T-helper 9 cell (primary cell): ENCODE measurements at places on chromosomes 1 and 21.
A peak's percentile ranks its signal among the peaks of the same experiment; 100 is the strongest.

DNA sequence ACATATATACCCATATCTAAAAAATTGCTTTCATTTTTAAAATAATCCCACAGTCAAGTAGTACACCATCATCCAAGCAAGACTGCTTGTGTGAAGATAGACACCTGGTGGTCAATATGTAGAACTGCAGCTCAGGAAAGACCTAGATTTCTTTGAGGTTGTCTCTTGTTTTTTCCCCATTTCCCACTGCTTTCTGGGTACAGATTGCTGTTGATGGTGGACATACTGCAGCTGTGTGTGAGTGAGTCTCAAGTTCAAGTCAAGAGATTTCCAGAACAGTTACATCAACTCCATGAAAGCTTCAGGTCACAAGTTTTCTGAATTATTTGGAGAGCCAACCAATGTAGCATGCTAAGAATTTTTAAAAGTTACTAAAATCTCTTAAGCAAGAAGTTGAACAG, 306.4 kb downstream of the DUSP10 start:
- DNase-seq: no peak

DNA sequence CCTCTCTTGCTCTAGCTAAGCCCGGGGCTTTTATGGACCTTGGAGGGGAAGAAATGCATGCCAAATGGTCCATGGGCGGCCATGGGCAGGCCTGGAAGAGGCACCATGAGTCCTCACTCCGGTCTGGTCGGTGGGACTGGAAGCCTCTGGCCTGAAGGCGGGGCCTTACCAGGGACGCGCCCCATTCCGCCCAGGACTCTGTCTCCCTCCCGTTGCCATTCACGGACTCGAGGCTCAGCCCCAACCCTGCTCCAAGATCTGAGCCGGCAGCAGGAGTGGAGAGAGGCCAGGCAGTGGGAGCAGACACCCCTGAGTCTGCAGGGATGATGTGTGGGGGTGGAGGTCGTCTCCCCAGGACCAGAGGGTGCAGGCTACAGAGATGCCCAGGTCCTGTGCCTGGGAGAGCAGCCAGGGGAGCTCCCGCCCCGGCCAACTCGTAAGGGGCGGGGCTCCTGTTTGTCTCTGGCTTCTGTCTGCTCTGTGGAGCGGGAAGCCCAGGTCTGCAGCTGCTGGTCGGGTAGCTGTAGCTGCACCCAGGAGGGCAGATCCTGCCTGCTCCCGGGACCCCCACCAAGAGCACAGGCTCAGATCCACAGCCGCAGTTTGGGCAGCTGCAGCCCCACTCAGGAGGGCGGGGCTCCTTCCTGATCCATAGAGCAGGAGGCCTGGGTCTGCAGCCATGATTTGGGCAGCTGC, 8.3 kb upstream of the KANK4 start:
- DNase-seq: no peak

- no peak for DNase-seq
Observed at GRCh38 chr21:25925064-25925800, 190.5 kb downstream of the GABPA start.

- DNase-seq: no peak
Observed at GRCh38 chr1:156961709-156962108, 41.3 kb downstream of the LRRC71 start.

DNA sequence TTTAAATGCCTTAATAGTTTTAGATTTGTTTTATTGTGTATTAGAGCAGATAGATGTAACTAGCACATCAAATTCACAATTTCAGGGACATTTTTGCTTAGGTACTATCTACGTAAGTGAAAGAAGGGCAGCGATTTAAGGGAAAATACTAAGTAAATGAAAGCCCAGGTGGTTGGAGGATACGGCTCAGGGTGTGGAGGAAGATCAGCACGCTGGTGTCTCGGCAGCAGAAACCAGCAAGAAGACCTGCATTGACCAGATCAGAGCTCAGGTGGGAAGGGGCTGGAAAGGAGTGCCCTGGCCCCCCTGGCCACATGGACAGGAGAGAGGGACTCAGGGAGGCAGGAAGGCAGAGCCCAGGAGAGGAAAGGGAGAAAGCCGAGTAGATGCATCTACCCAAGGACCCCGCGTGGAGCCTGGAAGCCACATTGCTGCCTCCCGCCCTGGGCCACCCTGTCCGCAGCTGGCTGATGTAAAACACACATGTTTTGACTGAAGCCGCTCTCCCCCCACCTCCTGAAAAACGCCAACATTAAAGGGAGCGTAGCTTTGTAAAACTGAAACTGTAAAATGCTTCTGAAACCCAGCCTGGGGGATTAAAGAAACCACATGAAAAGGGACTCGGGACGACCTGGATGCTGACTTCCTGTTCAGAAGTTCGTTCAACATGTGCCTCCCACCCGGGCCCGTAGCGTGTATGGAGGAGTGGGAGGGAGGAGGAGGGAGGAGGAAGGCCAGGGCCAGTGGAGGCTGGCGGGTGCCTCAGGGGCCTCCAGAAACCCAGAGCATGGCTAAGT, 72.6 kb upstream of the TARDBP start:
- DNase-seq: no peak

DNA sequence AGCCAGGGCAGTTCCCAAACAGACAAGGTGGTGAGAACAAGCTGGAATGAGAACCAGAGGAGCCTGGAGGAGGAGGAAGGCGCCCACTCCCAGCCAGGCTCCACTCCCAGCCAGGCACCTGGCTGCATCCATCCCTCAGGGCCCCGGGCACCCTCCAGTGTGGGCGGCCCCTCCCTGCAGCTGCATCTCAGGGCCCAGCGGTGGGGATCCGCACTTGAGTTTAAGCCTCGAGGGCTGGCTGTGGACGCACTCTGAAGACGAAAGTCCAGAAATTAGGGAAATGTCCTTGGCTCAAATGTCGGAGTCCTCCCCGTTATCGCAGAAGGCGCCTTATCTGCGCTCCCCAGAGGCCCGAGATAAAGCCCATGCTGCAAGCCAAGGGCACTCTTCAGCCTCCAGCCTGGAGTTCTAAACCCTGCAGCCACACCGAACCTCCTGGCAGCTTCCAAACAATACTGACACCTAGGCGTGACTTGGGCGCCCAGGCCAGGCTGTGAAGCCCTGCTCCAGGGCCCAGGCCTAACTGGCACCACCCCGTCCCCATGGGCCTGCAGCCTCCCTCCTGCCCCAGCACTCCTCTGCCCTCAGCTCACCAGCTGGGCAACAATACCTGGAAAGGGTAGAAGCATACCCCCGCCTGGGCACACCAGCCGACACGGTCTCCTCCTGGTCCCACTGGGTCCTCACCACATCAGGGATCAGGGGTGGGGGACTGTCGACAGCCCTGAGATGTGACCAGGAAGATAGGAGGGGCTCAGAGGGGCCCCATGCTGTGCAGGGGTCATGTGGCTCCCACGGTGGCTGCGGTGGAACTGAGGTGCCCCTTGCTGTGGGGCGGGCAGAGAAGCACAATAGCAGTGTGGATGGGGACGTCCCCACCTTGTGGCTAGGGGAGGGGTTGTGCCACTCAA, 184.8 kb upstream of the VAMP3 start:
- no peak for DNase-seq

DNA sequence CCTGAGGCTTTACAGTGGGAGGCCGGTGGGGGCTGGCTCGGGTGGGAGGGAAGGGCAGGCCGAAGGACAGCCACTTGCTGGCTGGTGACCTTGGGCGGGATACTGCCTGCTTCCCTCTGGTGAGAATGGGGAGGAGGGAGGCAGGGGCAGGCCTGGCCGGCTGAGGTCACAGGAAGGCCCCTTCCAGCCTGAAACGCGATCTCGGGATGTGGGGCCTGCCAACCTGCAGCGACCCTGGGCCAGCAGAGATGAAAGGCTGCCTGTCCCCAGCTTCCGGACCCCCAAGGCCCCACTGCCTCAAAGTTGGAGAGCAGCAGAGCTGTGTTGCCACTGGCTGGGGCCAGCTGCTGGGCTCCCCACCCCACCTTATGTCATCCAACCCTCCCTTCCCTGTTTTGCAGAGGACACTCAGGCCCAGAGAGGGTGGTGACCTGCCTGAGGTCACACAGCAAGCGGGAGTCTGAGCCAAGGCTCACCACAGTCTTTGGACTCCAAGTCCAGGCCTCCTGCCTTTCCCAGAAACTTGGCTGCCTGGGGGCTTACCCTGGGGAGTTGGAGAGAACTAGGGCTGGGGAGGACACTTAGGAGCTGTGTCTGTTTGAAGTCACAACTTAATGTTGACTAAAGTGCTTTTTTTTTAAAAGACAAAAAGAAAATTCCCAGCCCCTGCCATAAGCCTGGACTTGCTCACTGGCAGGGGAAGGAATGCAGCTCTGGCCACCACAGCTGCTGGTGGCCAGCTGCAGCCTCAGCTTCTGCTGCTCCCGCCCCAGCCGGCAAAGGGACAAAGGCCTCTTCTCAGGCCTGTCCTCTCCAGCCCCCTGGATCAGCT, 14.8 kb upstream of the WASF2 start:
- no peak for DNase-seq

- no peak for DNase-seq
Observed at GRCh38 chr1:97845805-97846204, 75.0 kb downstream of the DPYD start.

DNA sequence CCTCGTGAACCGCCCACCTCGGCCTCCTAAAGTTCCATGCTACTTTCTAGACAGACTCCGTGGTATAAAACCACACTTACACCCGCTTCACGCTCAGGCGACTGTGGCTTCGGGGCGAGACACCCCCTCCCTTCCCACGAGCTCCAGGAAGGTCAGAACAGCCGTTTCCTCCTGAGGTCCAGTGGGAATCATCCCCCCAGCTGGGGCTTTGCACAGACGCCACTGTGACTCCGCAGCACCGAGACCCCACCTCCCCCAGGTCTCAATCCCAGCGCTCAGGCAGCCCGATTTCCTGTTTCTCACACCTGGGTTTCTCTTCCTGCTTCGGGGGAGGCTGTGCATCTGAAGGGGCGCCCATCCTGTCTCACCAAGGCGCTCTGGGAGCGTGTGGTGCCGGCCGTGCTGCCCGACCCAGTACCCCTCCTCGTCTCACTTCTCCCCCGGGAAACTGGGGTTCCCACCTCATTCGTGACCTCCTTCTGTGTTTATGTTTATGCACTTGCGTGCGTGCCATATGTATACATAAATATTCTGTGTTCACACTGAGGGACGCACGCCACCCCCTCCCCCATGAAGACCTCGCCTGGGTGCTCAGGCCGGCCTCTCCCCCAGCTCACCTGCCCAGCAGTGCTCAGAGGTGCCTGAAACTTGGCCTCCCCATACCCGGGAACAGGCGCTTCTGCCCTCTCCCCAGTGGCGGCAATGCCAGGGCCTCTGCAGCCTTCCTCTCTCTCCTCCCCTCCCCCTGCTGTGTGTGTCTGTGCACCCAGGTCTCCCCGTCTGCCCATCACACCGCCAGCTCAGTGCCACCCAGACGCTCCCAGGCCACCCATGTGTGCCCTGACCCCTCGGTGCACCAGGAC, 14.6 kb downstream of the SLC35E2B start:
- peak; percentile 34 for DNase-seq

- DNase-seq: no peak
Observed at GRCh38 chr1:41848216-41848952, 70.3 kb downstream of the HIVEP3 start.

GRCh38 chr1:210072129-210072528, 134.1 kb downstream of the SYT14 start:
- DNase-seq: no peak

DNA sequence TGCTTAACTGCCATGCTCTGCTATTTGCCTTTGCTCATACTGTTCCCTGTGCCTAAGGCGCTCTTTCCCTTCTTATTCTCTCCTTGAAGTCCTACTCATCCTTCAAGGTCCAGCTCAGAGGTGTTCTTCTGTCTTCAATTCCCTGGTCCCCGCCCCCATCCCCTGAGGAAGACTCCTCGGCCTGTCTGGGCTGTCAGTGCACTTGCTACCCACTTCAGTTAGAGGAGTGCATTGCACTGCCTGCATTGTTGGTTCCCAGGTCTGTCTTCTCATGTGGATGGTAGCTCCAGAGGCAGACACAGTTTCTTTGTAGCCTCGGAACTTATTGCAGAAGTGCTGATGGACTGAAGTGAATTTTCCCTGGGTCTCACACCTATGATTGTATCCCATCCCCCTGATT, 194.0 kb downstream of the C1orf94 start:
- no peak for DNase-seq

DNA sequence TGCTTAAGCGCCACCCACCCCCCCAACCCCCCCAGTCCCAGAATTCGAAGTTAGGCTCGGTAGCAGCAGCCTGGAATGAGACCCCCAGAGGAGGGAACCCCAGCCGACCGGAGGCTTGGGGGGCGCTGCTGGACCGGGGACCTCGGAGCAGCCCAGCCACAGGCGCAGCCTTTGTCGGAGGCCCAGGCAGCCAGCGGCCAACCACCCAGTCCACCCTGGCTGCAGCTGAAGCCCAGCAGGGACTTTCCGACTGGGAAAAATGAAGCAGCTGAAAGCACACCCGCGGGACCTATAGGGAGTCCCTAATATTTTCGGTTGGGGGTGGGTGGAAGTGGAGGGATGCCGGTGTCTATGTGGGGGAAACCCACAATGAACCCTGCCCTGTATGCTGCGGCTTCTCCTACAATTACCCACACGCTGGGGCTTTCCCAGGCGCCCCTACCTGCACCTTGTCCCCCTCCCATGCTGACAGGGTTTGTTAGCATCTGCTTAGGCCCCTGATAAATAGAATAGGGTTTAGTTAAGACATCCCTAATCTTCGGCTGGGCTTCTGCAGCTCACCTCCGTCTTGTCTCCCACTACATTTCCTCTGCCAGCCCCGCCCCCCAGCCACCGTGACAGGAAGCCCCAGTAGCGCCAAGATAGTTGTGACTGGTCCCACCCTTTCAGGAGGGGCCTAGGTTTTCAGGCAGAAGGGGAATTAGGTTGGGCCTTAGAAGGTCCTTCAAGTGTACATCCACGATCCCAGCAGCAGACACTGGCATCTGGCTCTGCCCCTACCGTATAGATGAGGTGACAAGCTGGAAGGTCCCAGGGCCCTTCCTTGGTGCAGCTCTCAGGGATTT, 838 bp downstream of the CCDC28B start:
- peak; percentile 71 for DNase-seq

- DNase-seq: no peak
Observed at GRCh38 chr1:84836145-84836544, 56.9 kb downstream of the LPAR3 start.
